ENCODE measurements at places on chromosomes 12 and 14.

DNA sequence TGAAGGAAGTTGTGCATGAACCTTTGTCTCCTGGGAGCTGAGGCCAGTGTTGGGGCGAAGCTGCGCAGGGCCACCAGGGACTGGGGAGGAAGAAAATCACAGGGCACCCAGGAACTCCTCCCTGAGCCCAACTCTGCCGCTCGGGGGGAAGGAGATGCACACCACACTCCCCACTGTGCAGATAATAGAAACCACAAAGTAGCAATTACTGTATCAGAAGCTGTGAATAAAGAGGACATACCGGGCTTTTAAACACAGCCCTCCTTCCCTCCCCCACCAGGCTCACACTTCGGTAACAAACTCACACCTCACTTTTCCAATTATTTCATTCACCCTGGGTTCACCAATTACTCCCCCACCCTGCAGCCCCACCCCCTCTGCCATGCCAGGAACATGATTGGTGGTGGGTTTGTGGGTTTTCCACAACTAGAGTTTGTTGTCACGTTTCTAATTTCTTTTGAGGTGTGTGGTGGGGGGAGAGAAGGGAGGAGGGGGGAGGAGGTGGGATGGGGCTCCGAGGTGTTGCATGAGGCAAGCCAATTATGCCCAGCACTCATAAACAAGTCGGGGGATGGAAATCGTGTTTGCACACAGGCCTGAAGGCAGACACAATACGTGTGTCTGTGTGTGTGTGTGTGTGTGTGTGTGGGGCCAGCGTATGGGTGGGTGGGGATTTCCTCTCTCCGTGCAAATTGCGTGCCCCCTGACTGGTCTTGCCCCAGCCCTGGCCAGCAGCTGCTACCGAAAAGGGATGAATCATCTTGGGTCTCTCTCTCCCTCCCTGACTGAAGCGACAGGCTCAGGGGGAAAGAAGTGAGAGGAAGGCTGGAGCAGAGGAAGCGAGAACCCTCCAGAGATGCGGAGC lies 103.3 kb downstream of the RBM19 start:
- no peak for DNase-seq

GRCh38 chr12:47410383-47410782 lies 295.4 kb downstream of the RPAP3 start:
- DNase-seq, result no peak

DNA sequence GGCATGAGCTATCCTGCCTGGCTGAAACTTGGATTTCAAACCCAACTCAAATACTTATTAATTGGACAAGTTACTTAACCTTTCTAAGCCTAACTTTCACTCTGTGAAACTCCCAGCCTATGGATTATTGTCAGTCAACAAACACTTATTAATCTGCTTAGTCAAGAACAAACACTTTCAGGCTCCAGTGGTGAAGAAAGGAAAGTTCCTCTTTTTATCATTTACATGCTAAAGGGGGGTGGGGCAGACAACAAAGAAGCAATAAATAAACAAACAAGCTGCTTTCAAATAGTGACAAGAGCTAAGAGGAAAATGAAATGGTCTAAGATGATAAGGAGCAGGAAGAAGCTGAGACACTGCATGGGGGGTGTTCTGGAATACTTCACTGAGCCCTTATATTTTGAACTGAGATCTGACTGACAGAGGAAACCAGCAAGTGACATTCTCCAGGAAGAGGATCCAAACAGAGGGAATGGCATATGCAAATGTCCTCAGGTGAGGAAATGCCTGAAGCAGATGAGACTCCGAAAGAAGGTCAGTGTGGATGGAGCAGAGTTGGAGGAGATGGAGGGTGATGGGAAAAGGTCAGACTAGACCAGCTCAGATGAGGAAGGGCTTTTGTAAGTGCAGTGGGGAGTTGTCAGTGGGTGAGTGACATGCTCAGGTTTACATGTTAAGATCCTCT lies 259.6 kb downstream of the ITPR2 start:
- no peak for DNase-seq

DNA sequence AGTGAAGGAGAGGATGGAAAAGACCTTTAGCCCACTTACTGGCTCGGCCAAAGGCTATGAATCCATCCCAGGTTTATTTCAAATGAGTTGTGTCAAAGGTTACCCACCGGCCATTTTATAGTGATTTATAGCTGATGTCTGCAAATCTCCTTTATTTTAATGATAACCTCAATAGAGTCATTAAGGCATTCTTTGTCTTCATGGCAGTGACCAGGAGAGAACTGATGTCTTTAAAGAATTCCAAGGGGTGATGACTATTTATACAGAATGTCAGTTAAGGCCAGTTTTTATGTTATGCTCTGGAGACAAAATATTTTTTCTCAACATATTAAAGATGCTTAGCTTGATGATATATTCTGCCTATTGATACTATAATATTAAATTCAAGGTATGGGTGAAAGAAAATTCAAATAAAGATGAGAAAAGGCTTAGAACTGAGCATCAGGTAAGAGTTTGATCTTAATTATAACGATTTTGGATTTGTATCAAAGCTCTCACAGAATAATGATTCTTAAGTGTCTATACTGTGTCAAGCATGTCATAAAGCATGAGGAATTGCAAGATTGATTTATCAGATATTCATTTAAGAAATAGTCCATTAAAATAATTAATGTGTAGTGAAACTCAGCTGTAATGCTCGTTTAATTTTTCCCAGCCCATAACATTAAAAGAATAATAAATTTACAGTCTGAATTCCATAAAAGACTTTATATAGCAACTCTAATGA lies 361.5 kb downstream of the SOX5 start:
- DNase-seq, result no peak

DNA sequence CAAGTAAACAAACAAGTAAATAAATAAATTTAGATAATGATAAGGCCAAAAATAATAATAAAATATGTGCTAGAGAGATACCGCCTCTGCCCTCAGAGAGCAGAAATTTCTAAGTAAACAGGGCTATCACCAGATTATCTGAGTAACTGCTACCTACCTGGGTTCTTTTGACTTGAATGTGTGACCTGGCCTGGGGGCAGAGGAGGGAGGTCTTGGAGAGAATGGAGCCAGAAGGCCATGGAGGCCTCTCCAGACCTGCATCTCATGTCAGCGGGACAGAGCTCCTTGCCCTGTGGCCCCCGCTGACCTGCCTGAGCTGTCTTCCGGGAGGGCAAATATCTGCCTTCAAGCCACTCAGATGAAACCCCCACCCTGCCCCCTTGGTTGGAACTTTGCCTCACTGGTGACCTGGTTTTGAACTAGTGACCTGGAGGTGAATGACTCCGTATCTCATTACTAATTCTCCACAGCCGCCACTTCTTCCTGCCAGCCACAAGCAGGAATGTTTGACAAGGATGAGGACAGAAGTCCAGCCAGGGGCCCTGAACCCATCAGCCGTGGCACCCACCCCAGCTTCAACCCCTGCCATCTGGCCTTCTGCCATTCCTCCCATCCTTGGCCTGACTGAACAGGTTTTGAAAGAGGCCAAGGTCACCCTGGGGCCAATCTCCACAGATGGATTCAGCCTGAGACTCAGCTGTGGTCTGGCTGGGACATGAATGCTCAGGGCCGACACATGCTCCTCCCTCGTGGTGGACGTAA lies 86.8 kb upstream of the PARP11 start:
- DNase-seq, result no peak

DNA sequence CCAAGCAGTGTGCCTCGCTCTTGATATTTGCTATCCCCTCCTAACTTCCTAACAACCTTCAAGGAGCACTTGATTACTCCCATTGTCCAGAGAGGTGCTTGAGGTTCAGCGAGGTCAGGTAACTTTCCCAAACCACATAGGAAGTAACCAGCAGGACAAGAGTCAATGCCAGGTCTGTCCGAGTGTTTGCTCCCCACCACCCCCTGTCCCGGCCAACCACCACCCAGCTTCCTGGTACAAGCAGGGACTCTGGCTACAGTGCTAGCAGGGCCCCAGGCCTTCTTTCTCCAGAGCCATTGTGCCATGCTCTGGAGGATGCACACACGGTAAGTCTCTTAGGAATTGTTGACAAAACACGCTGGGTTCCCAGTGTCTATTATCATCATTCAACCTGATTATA lies 49.2 kb downstream of the SYNE3 start:
- no peak for DNase-seq
